Right lung (tissue), 10 donors: ENCODE measurements at places on chromosomes 6 and 20. TPM values are rescaled to one million over a fixed set of nuclear protein-coding genes. Genes with fewer than 3 reads are reported as not detected.

Gene NFYA
- 50.0 TPM for polyA plus RNA-seq

DNA sequence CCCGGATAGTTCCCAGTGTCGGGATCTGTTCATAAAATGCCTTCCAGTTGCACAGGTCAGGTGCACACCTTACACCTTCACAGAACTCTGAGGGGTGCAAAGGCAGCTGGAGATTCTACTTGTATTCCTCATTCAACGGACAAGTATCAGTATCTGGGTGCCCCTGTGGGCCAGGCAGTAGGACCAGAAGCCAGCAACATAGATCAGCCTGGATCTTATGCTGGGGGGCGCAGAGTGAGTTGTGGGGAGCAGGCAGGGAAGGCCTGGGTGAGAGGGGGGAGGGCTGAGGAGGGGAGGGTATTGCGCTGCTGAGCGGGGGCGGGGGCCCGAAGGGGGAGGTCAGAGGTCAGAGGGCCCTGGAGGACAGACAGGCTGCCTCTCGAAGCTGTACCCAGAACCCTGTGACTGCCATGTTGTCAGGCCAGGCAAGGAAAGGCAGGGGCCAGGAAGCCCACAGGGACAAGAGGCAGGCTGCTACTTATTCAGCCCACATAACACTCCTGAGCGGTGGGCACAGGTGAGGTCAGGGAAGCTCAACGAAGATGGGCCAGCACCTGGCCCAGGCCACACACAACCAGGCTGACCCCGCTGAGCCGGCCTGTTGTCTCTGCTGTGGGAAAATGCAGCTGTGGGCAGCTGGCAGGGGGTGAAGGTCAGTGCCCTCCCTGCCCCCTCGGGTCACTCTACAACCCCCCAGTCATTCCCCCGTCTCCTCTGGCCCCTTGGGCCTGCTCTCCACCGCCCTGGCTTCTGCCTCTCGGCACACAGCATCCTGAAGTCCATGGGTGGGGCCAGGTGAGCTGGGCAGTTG, 1.1 kb downstream of the OPRL1 start:
- DNase-seq: no peak

DNA sequence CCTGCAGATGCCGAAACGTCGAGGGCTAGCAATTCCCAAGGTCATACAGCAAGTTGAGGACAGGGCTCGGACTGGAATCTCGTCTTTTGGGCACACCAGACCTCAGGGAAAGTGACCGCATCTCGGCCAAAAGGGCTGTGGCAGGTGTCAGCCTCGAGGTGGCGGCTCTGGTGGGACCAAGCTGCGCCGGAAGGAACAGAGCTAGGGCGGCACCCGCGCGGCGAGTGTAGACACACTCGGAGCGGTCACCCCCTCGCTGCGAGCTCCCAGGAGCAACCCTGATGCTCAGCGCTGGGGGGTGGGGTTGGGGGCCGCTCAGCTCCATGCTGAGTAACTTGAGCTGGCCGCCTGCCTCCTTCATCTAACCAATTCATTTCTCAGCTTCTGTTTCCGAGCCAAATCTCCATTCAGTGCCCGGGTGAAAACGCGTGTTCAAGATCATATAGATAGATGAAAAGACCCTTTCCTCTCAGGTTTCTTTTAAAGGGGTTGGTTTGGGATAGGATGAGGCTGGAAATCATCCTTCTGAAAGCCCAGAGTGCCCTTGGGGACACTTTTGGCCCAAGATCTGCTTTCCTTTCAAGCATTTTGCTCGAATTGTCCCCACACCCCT, 2.2 kb upstream of the TUBB2B start:
- DNase-seq: no peak

Gene KLHDC3
- polyA plus RNA-seq: 99.2 TPM

GRCh38 chr6:143615785-143616184, 62.0 kb upstream of the PHACTR2 start:
- no peak for DNase-seq

GRCh38 chr20:3162080-3162611, 2.5 kb upstream of the FASTKD5 start:
- no peak for DNase-seq

- DNase-seq: no peak
Observed at GRCh38 chr6:150666071-150666470, 66.4 kb downstream of the PLEKHG1 start.

GRCh38 chr20:37886851-37887297, 16.1 kb upstream of the VSTM2L start:
- no peak for DNase-seq
